Activated naive CD4-positive, alpha-beta T cell treated with anti-CD3 and anti-CD28 coated beads, Interleukin-2, amount 50 U/mL, for 72 hours (primary cell): ENCODE measurements at places on chromosomes 6 and 20. TPM values are rescaled to one million over a fixed set of nuclear protein-coding genes. Genes with fewer than 3 reads are reported as not detected.

DNA sequence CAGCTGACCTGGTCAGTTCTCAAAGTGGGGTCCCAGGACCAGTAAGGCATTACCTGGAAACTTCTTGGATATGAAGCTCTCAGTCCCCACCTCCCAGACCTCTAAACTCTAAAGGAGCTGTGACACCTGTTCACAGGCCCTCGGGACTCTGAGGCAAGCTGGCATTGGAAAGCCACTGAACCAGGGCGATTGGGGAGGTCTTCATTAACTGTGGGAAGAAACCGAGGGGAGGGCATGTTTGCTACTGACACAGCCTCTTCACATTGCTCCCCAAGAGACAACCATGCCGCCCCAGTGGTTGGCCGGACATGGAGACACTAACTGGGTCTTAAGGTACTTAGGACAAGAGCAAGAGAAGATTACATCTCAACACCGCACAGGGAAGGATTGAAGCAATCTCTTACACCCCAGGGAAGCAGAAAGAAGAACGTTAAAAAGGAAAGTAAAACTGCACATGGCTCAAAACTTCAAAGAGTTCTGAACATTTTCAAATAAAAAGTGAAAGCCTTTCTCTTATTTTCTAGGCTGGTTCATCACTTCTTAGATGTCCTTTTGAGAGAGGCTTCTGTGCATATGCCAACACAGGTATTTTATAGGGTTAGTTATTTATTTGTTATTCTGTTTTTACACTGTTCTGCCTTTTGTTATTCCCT lies 210.0 kb upstream of the CST7 start:
- no peak for DNase-seq

- no peak for DNase-seq
Measured at GRCh38 chr6:134079406-134079921, 27.0 kb upstream of the SLC2A12 start.

Gene TRERF1
- total RNA-seq = 28.2 TPM

- DNase-seq = peak; percentile 66
Measured at GRCh38 chr6:164927288-164928056, 381.9 kb downstream of the C6orf118 start.

Gene OPN5
- not detected for total RNA-seq

Gene COL9A3
- total RNA-seq = not detected

DNA sequence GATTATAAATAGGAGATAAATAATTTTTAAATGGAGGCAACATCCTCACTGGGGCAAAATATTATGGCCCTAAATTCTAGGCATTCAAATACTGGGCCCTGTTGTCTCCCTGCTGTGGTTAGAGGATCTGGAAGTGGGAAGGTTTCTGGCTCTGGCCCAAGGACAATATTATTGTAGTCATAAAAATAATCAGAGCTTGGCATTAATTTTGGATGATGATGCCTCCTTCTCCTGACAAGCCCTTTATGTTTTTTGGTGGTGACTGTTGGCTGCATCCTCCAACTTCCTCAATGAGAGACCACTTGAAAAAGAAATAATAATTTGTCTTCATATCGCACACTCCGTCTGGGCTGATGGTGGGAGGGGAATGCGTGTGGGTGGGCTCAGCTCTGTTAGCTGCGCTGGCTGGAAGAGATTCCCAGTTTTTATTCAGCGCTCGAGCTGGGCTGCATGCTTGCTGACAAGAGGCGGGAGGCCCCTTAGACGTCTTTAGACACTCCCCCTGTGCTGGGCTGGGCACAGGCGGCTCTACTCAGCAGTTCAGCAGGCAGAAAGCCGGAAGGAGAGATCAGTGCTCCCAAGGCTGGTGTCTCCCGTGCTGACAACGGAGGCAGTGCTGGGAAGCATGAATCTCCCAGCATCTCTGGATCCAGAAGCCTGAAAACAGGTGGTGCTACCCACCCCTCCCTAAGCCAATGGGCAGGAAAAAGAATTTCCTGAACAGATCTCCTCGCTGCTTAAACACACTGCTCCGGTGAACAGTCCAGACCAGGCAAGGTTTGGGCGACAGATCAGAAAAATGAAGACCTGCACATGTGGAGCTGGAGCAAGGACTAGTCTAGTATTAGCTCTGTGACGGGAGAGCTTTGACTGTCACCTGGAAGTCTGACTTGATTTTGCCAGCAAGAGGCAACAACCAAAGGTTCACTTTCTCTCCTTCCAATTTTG lies 97.7 kb downstream of the SYCP2 start:
- DNase-seq = no peak

DNA sequence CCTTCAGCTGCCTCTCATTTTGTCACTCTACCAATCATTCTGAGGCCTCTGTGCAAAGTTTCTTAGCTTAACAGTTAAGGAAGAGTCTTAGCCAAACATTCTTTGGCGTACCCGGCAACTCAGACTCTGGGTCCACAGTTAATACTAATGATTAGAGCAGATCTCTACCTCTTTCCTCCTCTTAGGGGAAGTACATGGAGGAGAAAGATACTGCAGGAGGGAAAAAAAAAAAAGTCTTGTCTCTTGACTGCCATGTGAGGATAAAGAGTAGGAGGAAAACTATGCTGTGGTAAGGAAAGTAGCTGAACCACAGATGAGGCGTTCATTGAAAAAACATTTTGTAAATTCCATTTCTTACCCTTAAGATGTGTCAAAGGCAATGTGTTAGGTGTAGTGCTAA lies 44.0 kb upstream of the MARCKS start:
- DNase-seq = no peak

Gene CDK5RAP1
- total RNA-seq = 40.0 TPM

GRCh38 chr20:62028384-62028783 lies 37.3 kb downstream of the TAF4 start:
- no peak for DNase-seq

DNA sequence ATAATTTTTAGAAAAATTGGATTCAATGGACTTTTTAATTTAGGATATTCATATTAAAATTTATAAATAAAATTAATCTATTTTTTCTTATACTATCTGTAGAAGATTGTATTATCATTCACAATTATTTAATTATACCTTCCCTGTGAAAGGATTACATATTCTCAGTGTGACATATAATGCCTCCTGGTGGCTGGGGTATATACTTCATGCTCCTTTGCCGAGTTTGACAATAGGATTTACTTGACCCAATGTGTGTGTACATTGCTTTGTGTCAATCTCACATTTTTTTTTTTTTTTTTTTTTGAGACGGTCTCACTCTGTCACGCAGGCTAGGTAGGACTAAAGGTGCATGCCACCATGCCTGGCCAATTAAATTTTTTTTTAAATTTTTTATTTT lies 230.0 kb upstream of the CHD6 start:
- no peak for DNase-seq

- DNase-seq = no peak
Measured at GRCh38 chr6:28729501-28730402, 194.0 kb downstream of the TRIM27 start.

GRCh38 chr20:7736336-7736735 lies 203.9 kb downstream of the HAO1 start:
- no peak for DNase-seq

Gene UNC5CL
- 5.1 TPM for total RNA-seq

Gene SLPI
- not detected for total RNA-seq

GRCh38 chr20:15033269-15033668 lies 695.9 kb upstream of the FLRT3 start:
- no peak for DNase-seq

DNA sequence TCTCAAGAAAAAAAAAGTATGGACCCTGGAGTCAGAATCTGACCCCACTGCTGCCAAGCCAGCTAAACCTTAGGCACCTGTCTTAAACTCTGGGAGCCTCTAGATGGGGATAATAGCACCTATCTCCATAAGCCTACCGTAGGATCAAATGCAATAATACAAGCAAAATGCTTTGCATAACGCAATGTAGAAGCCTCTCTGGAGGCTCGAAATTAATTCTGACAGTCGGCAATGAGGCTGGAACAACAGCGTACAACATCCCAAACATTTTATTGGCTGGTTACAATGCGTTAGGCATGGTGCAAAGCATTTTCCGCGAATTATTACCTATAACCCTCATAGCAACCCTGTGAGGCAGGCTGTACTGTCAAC lies 521 bp downstream of the CDK5RAP1 start:
- DNase-seq = no peak

GRCh38 chr20:48150568-48150967 lies 365.3 kb upstream of the SULF2 start:
- DNase-seq = no peak

DNA sequence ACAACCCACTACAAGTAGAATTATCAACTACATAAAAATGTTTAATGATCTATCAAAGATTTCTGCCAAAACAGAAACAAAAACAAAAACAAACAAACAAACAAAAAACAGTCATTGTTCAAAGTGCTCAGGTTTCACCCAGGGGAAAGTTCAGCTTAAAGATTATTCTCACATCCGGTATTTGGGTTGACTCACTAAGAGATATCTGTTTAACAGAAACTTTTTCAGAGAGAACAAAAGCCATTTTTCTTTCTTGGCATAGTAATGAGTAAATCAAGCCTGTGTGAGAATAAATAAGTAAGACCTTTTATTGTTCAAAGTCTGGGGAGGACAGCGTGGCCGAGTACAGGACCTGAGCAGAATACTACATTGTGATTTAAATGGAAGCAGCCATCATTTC lies 143.6 kb downstream of the RCAN2 start:
- no peak for DNase-seq

DNA sequence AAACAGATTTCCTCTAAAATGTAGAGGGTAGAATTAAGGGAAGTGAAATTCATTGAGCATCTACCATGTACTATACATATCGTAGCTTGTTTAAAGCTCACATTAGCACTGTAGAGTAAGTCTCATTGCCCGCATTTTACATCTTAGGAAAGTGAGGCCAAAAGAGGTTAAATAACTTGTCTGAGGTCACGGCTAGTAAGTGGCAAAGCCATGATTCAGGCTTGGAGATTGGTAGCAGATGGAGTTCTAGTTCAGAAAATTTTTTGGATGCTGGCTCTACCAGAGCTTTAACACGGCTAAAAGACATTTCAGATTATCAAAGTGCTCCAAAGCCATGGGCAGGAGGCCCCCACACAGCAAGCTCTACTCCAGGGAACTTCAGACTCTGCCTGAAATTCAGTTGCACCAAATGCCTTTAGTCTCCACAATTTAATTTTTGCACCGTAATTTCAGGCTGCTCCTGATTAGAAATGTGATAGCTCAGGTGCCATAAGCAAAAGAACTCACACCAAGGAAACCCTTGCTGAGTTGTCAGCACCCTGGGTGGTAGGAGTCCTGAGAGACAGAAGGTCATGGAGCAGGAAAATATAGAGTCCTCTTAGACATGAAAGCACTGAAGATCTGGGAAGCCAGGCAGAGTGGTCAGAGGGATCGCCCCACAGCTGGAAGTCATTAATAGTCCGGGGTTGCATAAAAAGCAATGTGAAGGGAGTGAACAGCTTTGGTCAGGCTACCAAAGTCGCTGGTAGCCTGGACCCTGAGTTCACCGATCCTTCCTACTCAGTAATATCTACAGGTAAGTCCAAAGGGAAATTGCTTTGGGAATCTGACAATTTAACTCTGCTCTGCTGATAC lies 55.2 kb upstream of the ASIP start:
- no peak for DNase-seq

DNA sequence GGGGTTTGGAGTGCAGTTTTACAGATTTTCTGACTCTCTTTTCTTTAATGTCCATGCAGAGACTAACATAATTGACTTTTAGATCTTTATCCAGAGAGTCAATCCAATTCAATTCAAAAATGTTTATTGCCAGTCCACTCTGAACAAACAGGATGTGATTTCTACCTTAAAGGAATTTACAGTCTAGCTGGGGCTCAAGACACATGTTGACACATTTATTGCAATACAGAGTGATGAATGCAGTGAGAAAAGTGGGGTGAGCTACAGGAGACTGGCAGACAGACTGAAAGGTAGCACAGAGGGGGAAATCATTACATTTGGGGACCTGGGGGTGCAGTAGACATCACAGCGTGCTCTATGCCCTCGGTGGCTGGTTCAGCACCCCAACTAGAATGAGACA lies 193.9 kb downstream of the SLC24A3 start:
- no peak for DNase-seq

- no peak for DNase-seq
Measured at GRCh38 chr6:136764517-136764993, 27.7 kb downstream of the MAP3K5 start.

GRCh38 chr6:83096791-83097190 lies 29.3 kb downstream of the DOP1A start:
- no peak for DNase-seq

DNA sequence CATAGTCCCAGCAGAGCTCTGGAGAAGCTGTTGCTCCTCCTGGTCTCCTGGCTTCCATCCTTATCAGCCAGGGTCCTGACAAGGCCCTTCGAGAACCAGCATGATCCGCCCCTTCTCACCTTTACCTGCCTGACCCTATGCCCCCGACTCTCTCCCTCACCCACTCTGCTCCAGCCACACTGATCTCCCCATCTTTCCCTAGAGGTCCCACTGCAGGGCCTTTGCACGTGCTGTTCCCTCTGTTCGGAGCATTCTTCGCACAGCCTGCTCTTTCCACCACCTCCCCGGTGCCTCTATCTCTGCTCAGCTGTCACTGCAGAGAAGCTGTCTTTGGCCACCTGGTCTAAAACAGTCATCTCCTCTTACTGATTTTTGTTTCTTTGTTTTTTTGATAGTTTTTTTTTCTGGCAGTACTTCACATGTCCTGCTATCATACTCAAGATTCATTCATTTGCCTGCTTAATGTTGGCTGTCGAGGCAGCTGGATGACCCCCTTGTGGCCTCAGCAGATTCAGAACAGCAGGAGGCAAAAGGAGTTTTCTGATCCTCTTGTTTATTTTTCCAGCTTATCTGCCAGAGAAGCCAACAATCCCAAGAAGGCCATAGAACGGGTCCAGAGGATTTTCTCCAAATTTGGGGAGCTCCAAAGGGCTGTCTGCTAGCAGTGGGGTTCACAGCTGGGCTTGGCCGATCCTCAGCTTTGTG lies 1.6 kb upstream of the PTGIS start:
- DNase-seq = no peak

- no peak for DNase-seq
Measured at GRCh38 chr20:48831718-48832404, 4.1 kb upstream of the PREX1 start.

DNA sequence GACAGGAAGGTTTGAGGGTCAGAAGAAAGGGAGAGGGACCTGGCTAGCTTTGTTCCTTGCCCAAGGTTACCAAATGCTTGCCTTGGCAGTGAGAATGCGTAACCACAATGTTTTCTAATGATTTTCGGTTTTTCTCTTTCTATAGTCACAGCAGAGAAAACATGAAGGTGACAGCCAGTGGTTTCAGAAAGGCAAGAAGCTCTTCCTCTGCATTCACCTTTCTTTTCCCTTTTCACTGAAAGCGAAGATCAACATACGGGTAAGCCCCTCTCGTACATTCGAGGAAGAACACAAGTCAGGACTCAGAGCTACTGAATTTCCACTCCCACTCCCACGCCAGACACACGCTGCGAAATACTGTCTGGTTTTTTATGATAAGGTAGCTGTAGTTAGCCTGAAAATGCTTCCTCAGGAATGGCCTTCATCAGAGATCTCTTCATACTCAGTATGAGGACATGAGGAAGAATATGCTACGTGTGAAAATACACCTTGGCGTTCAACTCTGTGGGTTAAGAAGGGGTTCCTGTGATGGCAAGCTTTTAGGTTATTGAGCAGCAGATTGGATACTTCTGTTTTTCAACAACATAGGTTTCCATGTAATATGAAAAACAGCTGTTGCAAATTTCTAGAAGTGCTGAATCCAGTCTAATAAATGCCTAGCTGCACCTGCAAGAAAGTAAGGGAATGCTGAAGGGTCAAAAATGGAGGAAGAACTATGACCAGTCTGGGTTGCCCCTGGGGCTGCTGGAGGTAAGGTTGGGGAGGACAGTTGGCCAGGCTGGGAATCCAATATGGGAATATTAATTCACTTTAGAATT lies 7.4 kb upstream of the CD83 start:
- DNase-seq = no peak

Gene FNDC1
- 0.12 TPM for total RNA-seq
